ENCODE measurements at places on chromosomes 11 and 22.
A peak's percentile ranks its signal among the peaks of the same experiment; 100 is the strongest.

DNA sequence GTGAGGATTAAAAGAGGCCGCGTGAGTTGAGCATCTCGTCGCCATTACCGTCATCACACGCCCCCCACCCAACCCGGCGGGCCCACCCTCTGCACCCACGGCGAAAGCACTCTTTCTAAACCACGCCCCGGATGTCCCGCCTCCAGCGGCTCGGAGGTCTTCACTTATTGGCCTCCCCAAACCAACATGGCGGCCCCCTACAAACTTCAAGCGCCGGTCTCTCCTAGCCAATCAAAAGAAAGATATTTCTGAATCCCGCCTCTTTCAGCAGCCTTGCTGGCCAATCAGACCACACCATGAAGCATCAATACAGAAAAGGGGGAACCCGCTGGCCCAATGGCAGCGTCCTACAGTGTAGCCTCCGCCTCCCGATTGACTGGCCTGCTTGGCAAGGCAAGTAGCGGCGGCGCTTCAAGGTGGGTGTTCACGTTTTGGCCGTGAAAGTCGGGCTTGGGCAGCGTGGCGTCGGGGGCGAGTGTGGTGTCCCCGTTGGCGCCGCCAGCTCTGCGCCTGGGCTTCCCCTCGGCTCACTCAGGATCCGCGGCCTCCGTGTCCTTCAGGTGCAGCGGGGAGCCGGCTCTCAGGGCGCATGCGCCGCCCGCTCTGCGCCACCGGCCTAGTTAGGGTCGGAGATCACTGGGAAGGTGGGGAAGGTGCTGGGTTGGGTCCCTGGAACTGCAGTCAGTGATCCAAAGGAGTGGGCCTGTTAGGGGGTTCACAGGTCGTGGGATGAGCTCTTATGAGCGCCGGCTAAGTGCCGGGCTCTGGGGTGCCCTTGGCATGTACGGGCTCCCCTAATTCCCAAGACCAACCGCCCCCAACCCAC, at the start of gene NDUFS8:
NDUFS8 (plus strand) TSS at position 364 of the 826 bp plus-strand sequence. CDS start 1,471 bp downstream, outside the sequence.
- DNase-seq: peak; percentile 98

DNA sequence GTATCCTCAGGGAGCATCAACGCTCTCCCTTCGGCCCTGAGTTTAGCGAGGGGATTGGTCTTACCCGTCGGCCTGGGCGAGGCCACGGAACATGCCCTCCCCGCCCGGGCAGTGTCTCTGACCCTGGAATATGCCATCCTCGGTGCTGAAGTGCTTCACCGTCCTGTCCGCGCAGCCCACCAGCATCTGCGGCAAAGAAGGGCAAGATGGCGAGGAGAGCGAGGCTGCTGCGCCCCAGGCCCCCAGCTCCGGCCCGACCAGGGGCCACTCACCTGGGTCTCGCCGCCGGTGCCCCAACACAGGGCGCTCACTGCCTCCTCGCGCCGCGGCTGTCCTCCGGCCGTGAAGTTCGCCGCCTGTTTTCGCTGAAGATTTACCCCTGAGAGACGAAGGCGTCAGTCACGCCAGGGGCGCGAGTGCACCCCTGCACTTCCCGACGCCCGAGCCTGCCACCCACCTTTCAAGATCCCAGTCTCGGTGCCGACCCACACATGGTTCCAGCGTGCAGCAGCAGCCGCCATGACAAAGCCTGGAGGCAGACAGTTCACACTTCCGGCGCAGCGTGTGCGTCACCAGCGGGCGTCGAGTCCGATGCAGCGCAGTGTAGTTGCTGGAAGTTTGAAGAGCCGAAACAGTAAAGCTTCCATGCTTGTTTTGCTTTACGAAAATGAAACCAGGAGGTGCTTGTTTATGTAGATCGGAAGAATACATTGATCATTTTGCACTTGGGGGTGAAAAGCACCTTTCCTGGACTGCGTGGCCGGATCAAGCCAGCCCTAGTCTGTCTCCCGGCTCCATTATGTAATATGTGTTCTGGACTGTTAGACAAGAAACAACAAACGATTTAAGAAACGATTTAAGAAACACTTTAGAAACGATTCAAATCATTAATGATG, at the start of gene WDR74:
WDR74 (minus strand) TSS at position 541 of the 896 bp plus-strand sequence; CDS start at position 521, 20 bp downstream.
- peak; percentile 93 for DNase-seq

DNA sequence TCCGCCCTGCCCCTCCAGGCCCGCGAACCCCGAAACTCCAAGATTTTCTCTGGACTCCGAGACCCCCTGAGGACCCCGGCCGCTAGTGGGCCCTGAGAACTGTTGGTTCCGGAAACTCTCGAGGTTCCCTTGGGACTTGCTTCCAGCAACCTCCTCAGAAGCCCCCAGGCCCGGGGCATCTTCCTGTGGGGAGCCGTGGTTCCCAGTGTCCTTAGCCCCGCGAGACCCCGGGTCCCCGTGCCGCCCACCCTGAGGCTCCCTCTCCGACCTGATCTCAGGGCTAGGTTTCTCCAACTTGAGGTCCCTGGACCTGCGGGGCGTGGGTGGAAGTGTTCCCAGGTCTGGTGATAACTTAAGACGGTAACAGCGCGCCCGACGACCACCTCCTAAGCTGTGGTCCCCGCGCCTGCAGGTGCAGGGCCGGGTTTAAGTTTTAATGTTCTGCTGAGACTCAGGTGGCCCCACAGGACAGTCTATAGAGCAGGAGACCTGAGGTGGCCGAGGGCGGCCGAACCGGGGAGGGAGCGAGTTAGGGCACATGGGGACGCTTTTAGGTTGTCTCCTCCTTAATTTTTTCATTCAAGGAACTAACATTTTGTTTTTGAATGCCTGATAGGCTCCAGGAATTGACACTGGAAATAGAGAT, 720 bp downstream of the FAM118A start:
- peak; percentile 52 for DNase-seq

- no peak for DNase-seq
Observed at GRCh38 chr22:45631841-45632238, 39.8 kb upstream of the ATXN10 start.

DNA sequence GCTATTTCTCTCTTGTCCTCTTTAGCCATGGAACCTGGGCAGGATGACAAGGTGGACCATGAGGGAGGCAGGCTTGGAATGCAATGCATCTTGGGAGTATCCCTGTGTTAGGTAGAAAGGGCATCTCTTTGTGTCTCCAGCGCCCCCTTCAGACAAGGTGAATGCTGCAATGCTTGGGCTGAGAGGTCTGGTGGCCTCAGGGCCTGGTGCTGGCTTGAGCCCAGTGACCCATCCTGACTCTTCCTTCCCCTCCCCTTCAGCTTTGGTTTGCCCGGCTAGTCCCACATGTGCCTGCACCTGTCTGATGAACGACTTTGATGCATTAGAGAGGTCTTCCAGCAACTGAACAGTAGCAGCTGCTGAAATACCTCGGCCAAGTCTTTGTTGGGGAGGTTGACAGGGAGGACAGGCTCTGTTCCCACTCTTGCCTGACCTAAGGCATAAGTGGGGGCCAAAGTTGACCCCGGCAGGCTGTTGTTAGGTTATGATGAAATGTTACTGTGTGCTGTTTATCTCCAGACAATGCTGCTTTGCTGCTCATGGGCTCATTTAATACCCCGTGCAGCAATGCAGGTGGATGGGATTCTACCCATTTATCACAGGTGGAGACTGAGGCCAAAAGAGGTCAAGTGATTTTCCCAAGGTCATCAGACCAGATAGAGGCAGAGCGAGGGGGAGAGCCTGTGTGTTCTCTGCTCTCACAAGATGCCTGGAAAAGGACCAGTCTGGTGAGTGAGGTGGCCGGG, 22.5 kb downstream of the MYO18B start:
- no peak for DNase-seq

DNA sequence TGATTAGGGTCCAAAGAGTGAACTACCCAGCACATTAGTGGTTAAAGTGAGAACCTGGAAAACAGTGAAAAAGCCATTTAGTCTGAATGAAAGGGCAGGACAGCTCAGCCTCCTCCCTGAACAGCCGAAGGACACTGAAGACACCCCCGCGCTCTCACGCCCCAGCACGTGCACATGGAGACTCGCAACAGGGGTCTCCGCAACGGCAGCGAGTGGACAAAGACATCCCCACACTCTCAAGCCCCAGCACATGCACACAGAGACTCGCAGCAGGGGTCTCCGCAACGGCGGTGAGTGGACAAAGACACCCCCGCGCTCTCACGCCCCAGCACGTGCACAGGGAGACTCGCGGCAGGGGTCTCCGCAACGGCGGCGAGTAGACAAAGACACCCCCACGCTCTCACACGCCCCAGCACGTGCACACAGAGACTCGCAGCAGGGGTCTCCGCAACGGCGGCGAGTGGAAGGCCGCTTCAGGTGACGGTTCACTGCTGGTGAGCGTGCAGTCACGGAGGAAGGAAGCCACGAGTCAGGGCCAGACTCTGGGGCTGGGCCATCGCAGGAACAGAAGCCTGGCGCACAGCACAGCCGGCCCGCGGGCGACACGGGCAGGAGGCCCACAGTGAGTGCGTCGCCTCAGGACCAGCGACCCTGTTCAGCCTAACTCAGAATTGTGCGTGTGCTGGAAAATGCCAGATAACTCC, 43.6 kb downstream of the BRD1 start:
- no peak for DNase-seq

DNA sequence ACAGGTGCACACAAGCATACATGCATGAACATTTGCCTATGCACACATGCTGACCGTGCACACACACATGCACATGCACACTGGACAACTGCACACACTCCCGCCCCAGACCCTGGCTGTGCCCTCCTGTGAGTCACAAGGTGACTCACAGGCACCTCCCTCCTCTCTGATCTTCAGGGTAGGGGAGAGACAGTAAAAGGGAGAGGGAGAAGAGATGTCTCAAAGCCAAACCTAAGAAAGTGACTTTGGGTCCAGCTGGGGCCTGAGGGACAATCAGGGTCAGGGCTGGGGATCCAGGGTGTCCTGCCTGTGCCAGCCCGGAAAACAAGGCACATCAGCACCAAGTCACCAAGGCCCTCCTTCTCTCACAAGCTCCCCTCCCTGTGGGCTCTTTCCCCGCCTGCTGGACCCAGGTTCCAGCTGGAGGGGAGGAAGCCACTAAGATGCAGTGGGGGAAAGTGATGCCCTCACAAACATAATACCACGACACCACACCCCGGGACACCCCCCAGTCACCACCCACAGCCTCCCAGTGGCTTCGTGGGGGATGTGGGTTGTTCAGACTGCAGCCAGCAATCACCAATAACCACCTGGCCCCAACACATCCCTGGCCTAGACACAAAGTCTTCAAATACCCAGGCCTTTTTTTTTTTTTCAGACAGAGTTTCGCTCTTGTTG, 39.3 kb downstream of the PDGFB start:
- DNase-seq: peak; percentile 43
